ENCODE measurements at places on chromosomes 1 and 21.

GRCh38 chr1:15848929-15849774, 1.6 kb downstream of the SPEN start:
- peak; percentile 94 for DNase-seq

DNA sequence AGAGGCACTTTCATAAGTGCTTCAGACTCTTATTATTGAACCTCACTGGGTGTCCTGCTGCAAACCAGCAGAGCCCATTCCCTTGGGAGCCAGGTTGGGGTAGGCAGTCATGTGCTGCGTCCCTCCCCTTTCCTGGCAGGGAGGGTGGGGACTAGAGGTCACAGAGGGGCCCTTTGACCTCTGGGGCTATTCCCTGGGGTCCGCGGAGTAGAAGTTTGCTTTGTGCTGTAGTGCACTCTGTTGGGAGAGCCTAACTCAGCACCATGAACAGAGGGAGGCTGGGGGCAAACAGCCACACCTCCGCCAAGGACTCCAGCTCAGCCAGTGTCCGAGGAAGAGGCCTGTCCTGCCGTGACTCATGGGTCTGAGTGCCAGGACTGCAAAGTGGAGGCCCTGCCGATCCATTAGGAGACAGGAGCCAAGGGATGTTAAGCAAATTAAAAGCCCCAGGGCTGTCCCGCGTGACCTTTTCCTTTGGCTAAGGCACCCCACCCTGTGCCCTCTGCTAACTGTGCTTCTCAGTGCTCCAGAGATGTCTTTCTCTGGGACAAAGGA, 3.0 kb upstream of the IGSF21 start:
- DNase-seq = no peak

DNA sequence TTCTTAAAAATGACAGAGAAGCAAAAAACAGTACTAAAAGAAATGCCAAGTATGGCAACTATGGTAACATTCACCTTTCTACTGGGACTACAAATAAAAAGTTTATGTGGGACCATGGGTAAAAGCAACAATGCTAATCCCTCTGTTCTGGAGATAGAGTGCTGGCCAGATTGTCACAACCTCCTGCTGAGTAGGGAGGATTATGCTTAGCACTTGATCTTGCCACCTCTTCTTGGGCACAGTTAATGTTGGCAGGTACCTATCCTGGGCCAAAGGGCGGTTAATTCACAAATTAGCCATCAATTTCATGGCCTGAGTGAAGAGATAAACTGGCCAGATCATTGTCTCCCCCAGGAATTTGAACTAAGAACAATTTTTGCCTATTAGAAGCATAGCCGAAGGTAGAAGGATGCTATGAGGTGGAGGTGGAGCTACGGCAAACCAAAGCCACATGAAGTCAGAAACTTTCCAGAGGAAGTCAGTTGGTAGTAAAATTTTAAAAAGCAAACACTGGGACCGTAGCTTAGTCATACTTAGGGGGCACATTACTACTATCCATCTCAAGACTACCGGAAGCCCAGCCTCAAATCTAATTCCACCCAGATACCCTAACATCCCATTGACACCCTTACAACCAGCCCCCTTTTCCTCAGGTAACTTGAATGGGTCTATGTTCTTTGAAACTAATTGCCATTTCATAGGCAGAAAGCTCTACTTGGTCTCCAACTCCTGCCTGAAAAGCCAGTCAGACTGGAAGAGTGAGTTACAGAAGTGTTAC, 2.7 kb downstream of the SCYL3 start:
- peak; percentile 64 for DNase-seq

- DNase-seq = no peak
These were observed 17.7 kb downstream of the HIPK1 start for GRCh38 chr1:113946678-113947387.

All from tongue (tissue), 3 donors.